Right hindlimb (tissue), 1 donor: ENCODE measurements at places on chromosomes 4 and X.

DNA sequence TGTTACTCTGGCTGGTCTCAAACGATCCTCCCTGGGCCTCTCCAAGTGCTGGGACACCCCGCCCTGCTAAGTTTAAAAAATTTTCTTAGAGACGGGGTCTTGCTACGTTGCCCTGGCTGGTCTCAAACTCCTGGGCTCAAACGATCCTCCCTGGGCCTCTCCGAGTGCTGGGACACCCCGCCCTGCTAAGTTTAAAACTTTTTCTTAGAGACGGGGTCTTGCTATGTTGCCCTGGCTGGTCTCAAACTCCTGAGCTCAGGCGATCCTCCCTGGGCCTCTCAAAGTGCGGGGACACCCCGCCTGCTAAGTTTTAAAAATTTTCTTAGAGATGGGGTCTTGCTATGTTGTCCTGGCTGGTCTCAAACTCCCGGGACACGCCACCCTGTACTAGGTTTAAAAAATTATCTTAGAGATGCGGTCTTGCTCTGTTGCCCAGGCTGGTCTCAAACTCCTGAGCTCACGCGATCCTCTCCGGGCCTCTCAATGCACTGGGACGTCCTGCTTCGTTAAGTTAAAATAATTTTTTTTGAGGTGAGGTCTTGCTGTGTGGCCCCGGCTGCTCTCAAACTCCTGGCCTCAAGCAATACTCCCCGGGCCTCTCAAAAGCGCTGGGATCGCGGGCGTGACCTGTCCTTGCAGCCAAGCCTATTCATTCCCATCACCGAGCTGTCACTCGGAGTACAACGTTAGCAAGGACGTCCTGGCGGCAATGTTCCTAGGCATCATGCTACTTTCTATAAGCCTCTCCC, 1.1 kb downstream of the SLC25A6 start:
- no peak for DNase-seq

GRCh38 chrX:6849716-6850414, 297.6 kb upstream of the STS start:
- DNase-seq = no peak

DNA sequence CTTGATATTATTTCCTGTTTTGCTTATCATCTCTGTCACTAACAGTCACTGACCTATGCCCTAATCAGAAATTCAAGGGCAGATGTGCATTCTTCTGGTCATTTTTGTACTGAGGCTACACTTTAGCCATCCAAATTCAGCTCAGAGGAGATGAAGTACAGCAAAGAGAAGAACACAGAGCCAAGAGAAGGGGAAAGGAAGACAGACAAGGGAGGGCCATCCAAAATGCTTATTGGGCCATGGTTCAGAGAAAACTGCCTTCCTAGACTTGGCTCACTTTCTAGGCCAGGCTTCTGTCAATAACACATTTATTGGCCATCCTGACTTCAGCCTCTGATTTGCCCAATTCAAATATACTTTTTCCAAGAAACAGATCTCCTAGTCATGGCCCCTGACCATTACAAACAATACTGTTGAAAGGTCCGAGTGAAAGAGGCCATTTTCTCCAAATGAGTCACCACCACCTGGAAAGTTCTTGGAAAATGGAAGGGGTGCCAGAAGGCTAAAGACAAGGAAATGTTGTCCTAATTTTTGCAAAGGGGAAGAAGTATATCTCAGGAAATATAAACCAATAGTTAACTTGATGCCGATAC, 56.4 kb downstream of the DCX start:
- DNase-seq = no peak

- no peak for DNase-seq
Observed at GRCh38 chrX:27746516-27746915, 61.3 kb upstream of the MAGEB10 start.

DNA sequence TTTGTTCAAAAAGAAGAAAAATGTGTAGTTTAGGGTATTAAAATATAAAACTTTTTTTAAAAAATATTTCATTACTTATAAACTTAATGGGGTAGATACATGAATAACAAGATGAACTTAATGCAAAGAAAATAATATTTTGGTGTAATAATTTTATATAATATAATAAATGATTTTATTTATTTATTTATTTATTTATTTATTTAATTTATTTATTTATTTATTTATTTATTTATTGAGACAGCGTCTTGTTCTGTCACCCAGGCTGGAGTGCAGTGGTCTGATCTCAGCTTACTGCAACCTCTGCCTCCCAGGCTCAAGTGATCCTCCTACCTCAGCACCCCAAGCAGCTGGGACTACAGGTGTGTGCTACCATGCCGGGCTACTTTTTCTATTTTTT, 20.8 kb upstream of the TEX13C start:
- no peak for DNase-seq

GRCh38 chr4:73070074-73070390, 516 bp upstream of the COX18 start:
- DNase-seq = no peak

DNA sequence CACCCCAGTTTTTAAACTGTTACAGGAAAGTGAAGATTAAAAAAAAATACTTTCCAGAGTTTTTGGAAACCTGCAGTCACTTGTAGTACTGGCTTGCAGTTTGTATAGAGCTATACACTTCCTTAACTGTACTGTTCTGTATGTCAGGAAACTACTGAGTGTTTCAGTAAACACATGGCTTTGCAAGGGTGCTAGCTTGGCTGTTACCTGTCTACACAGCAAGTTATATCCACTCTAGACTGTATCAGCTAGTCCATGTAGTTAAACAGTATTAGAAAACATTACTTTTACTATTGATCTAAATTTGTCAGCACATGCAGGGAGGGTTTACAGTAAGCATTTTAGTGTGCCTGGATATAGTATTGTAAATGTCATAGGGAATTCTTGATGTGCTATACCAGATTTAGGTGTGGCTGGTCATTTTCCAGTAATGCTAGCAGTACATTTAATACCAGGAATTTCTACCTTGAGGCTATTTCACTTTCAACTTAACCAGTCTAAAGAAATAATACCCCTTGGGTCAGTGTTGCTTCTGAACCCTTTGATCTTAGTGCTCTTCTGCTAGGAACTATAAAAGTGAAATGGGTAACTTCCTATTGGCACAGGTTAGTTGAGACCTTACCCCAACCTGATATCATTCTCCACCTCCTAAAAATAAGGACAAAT, 192.3 kb upstream of the ANKRD50 start:
- DNase-seq = no peak

- DNase-seq = no peak
Observed at GRCh38 chr4:189096717-189097116, 844.0 kb upstream of the FRG1 start.
